ENCODE measurements at places on chromosomes 11 and 22.

DNA sequence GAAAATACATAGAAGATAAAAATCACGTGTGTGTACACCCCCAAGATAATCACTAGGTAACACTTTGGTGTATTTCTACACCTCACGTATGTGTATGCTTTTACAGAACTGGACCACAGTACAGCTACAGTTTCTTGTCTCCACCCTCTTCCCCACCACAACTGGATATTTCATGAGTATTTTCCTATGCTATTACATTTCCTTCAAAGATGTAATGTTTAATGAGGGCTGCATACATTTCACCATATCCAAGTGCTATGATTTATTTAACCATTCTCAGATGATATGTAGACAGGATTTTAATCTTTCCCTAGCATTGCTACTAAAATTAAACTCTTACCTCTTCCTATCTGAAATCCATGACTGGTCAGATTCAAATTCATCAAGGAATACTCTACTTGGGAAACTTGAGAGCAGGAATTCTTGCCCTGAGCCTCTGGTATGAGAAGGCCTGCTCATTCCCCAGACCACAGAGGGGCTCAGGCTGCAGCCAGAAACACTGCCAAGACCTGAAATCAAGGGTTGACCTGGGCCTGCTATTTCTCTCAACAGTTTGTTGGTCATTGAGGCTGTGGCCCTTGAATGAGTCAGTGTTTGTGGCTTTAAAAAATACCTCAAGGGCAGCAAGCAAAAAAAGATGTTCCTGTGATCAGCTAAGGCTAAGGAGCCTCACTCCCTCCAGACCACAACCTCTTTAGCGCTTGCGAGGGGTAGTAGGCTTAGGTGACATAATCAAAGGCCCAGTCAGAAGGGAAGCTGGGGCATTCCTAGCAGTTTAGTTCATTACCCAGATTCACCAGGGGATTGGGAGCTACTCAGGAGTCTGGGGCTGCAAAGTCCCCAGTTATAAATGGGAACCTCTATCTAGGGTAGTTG, 55.5 kb downstream of the ABTB2 start:
- no peak for DNase-seq

DNA sequence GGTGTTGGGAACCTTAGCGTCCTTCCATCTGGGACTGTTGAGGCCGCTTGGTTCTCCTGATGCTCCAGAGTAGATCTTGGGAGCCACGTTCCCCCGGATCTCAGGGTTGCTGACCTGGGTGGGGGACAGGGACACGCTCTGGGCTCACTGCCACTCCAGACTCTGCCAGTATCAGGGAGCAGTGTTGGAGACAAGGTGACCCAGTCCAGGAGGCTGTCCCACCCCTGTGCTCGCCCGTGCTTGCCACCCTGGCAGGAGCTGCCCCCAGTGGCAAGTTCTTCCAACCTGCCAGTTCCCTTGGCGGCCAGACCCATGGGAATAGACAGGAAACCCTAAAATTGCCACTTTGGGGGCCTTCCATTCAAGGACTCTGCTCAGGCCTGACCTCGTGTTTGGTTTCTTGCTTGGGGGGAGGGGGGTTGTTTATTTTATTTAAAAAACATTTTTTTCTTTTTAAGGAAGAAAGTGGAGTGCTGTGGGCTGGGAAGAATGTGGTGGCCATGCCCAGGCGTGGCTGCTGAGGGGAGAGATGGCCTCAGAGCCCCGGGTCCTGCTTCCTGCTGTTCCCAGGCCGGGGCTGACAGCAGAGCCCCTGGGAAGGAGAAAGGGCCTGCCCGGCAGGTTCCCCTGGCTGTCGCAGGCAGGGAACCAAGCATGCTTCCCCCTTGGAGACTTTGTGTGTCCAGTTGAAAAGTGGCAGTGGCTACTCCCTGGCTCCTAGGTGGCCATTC, 7.2 kb downstream of the GRK2 start:
- DNase-seq: no peak

DNA sequence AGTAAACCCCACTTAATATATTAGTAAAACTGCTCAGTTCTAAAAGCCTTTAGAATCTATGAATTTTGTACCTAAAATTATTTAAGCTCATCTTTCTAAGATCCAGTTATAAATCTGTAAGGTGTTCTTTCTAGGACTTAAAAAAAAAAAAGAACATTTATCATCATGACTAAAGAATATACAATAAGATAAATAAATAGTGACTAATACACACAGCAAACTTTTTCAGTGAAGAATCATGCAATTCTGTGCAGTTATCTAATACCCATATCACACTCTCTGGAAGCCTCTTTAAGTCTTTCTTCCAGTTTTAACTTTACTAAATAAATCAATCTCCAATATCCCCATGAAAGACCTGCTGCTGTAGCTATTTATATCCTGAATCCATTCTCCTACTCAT, 59.8 kb downstream of the CEP57 start:
- no peak for DNase-seq

- DNase-seq: no peak
These were observed at the start of gene C11orf52 for GRCh38 chr11:111918390-111919256. Gene C11orf52 (plus strand): TSS chr11:111918913. CDS start chr11:111918973, 60 bp downstream.

GRCh38 chr11:131763193-131763890, 392.9 kb downstream of the NTM start:
- no peak for DNase-seq

DNA sequence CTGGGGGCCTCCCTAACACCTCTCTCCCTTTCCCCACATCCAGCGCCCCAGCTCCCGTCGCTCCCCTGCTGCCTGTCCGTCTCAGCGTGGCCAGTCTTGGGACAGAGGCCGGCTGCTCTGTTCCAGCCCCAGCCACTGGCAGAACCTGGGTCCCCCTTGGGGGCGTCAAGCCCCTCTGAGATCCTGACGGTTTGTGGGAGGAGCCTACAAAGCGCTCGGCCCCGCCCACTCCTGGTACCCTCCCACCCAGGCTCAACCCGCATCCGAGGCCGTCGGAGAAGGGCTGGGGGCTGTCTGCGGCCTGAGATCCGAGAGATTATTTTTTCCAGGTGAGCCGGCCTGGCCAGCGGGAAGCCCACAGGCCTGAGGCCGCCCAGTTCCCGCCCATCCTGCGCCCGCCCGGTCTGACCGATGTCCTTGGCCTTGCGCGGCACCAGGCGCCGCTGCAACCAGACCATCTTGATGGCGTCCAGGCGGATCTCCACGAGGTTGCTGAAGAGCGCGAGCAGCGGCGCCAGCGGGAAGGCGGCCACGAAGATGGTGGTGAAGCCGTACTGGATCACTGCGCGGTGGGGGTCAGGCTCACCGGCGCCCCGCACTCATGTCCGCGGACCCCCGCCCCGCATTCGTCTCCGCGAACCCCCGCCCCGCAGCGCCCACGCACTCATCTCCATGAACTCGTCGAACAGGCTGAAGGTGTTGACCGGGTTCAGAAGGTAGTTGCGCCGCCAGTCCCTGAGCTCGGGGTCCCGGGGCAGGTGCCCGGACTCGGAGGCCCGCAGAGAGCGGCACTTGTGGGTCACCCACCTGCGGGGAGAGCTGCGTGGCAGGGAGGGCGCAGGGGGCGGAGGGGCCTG, 5.5 kb upstream of the SIGIRR start:
- no peak for DNase-seq

GRCh38 chr22:47789171-47789570, 1026.7 kb downstream of the TBC1D22A start:
- DNase-seq: no peak

DNA sequence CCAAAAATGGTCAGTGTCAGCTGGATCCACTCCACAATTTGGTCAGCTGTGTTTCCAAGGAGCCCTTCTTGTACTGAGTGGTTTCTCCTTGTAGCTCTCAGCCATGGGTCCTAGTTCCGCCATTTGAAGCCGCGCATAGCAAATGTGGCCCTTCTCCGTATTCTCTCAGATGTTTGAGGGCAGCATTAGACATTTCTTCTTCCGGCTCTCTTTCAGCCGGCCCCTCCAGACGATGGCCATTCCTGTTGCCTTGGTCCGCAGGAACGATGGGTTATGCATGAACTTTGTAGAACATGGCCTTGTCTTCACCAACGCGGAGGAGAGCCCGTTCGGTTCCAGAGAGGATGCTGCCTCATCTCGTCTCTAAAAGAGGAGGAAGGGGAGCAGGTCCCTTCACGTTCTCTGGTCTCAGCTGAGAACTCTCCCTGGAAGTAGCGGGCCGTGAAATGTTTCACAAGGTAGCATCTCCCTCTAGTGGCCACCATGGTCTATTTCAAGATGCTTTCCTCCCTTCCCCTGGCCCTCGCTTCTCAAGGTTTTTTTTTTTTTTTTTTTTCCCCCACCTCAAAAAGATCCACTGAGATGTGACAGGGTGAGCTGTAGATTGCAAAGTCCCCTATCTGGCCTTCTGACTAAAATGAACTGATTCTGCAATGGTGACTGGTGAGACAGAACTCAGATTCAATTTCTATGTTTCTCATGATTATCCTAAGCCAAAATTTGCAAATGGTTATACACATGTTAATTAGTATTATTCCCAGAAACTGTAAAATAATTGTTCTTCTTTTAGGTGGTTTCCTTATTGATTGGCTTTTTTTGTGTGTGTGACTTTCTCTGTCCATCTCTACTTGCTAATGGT, 19.8 kb upstream of the PLET1 start:
- peak; percentile 84 for DNase-seq

GRCh38 chr11:74019860-74020259, 11.0 kb upstream of the UCP3 start:
- peak; percentile 32 for DNase-seq

DNA sequence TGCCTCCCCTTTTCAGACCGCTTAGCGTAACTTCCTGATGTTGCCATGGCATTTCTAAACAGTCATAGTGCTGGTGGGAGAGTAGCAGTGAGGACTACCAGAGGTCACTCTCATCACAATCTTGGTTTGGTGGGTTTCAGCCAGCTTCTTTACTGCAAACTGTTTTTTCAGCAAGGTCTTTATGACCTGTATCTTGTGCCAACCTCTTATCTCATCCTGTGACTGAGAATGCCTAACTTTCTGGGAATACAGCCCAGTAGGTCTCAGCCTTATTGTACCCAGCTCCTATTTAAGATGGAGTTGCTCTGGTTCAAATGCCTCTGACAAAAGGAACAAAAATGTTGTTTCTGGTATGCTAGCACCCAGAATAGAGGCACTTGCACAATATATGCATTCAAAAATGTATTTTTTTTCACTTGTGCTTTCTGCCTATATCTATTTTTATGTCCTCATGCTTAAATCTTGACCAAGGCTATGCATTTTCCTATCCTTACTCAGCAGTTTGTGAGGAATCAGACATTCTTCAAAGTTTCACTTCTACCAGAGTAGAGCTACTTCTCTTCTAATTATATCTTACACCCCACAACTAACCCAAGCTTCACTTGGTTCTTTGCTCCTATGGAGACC, 16.1 kb upstream of the OR51M1 start:
- DNase-seq: no peak

GRCh38 chr11:81337756-81338155, 1395.9 kb downstream of the FAM181B start:
- DNase-seq: no peak

DNA sequence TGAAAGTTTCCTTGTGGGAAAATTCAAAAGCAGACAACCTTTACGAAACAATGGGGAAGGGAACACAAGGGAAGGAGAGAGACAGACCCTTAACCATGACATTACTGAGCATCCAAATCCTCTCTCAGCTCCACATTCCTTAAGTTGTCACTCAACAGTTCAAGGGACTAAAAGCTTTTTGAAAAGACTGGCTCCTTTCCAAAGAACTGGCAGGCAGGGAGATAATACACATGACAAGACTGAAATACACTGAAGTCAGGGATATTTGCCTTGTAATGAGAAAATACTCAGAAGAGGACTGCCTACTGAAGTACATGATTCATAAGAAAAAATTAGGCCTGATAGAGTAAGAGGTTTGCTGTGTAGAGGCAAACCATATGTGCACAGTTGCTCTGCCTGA, 69.1 kb downstream of the SMCO4 start:
- no peak for DNase-seq

GRCh38 chr11:68012044-68012842, 2.1 kb downstream of the ALDH3B1 start:
- DNase-seq: no peak

GRCh38 chr11:27429761-27430393, 42.7 kb downstream of the LGR4 start:
- no peak for DNase-seq

DNA sequence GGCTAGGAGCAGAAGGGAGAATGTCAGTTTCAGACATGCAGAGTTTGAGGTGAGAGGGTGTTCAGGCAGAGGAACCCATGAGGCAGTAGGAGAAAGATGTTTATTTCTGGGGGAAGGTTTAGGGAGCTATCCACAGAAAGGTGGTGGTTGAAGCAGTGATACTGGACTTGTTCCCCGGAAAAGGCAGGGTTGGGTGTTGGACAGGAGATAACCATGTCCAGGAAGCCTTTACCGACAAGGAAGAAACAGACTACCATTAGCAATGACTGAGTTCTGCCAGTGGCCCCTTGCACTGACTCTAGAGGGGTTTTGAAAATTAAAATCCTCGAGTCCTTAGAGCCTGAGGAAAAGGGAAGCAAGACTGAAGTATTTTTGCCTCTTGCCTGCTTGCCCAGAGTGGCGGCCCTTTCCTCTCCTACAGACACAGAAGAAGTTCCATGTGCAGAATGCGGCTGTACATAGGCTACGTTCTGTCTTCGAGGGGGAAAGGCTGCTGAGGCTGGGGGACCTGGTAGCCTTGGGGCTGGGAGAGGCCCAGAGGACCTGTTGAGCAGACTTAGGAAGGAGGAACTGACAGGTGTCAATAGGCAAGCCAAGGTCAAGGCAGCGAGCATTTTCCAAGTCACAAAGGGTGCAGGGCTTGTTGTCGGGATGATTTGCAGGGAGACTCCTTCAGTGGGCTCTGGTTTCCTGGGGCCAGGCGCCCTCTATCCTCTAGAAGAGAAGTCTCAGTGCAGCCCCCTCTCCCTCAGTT, 146.7 kb downstream of the LDLRAD3 start:
- no peak for DNase-seq

DNA sequence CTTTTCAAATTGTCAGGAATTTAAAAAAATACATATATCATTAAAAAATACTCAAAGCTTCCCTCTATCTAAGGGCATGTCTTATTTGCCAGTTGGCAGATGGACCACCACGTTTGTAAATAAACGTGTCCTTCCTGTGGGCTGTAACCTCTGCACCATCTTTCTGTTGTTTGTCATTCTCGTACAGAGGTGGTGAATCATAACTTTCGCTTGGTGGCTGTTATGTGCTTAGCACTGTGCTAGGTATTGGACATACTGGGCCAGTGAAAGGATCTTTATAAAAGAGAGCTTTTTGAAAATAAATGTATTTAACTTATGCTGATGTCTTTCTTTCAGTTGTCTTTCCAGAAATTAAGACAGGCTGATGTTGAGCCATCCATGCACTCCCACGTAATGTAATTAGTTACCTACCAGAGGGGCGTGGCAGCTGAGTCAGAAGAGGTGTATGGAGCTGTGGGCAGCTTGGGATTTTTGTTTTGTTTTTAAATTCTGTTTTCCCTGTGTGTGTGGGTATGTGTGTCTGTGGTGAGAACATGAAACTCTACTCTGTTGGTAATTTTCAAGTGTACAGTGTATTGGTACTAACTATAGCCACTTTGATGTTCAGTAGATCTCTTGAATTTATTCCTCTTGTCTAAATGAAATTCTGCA, 62.7 kb downstream of the TECTA start:
- no peak for DNase-seq

DNA sequence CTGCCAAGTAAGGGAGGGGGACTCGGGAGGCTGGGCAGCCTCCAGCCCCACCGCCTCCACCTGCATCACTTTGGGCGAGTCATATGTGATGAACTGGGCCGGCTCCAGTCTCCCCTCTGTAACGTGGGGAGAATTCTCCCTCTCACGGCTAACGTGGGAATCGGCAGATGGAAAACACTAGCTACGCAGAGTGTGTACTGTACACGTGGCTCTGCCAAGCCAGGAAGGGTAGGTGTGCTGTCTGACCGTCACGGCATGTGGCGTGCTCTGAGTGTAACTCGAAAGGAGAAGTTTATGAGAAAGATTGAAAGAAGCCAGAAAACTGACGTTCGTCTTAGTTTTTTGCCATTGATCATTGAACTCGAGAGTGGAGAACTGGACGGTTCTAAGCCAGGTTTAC, 13.7 kb downstream of the TRMU start:
- no peak for DNase-seq
